ENCODE measurements at places on chromosomes 13 and 19.

- peak; percentile 89 for DNase-seq
Observed at GRCh38 chr19:17215127-17215971, at the start of gene USE1. Gene USE1 (plus strand): TSS chr19:17215357. CDS start chr19:17215406, 49 bp downstream.

GRCh38 chr19:45443462-45444317 lies 20.0 kb upstream of the ERCC1 start:
- DNase-seq, result peak; percentile 60

DNA sequence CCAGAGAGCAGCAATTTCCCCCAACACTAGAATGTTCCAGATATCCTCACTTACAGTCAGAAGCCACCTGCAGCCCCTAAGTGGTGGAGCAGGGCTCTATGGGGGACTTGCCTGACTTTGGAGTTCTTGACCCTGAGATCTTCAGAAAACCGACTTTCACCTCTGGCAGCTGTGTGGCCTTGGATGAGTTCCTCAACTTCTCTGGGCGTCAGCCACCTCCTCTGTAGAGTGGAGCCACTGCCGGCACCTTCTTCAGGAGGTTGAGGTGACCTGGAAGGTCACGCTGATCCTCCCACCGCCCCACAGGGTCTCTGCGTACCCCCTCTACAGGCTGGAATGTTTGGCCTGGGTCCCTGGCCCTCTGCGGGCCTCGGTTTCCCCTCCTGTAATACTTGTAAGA lies 7.1 kb upstream of the FUT5 start:
- DNase-seq, result no peak

DNA sequence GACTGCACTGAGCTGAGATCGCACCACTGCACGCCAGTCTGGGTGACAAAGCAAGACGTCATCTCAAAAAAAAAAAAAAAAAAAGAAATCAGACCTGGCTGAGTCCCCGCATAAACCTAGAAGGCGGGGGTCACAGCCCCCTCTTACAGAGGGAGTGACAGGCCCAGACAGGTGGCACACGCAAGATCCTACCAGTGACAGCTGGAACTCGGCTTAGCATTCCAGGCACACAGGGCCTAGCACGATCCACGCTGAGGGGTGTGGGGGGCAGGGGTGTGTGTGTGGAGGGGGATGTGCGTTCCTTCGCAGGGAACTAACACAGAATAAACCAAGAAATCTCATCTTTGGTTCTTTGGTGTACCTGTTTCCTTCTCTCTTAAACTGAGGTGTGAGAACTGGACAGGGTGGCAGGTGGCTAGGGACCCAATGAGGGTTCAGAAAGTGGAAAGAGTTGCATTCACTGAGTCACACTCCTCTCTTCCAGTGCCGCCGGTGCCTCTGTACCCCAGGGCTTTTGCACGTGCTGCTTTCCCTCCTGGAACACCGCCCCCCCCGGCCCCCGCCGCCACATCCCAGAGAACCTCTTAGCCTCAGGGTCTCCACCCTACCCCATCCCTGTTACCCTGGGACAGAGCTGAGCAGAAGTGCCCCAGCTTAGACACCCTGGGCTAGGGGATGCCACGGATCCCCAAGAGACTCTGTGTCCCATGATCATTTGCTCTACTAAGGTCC lies 5.0 kb downstream of the SGTA start:
- DNase-seq, result no peak

GRCh38 chr19:50567882-50568727 lies at the start of gene LRRC4B:
Gene LRRC4B (minus strand): TSS chr19:50568435. CDS start chr19:50548838, 19,597 bp downstream.
- DNase-seq, result no peak

DNA sequence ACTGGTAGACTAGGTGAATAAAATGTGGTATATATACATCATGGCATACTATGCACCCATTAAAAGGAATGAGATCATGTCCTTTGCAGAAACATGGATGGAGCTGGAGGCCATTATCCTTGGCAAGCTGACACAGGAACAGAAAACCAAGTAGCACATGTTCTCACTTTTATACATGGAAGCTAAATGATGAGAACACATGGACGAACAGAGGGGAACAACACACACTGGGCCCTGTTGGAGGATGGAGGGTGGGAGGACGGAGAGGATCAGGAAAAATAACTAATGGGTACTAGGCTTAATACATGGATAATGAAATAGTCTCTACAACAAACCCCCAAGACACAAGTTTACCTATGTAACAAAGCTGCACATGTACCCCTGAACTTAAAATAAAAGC lies 780.0 kb downstream of the DACH1 start:
- DNase-seq, result no peak

DNA sequence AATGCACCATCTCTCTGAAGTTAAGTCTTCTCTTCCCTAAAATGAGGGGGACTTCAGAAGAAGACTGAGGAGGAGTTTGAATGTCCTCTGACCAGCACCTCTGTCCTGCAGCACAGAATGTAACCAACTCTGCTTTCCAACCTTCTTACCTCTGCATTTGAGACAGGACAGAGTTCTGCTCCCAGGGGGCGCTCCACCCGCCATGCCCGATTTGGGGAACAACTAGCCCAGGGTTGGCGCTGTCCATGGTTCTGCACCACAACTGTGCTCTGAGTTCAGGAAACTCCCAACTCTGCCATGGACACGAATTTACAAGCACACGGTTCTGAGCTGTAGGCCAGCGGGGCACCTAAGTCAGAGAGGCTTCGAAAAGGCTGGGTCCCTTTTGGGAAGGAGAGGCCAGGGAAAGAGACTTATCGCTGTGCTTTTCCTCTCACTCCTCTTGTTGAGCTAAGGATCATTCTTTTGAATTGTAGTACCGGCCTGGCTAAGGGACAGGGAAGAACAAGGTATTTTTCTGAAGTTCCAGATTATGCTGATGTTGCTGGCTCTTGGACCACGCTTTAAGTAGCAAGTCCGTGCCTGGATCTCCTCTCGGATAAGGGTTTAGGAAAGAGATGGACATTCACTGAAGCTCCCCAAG lies 22.2 kb downstream of the SIGLEC5 start:
- peak; percentile 67 for DNase-seq

GRCh38 chr13:48575031-48575430 lies 42.2 kb upstream of the RCBTB2 start:
- DNase-seq, result no peak
